ENCODE measurements at places on chromosomes 12 and 14. TPM values are rescaled to one million over a fixed set of nuclear protein-coding genes. Genes with fewer than 3 reads are reported as not detected.

GRCh38 chr14:104470588-104470987 lies 109.0 kb upstream of the C14orf180 start:
- no peak for DNase-seq

DNA sequence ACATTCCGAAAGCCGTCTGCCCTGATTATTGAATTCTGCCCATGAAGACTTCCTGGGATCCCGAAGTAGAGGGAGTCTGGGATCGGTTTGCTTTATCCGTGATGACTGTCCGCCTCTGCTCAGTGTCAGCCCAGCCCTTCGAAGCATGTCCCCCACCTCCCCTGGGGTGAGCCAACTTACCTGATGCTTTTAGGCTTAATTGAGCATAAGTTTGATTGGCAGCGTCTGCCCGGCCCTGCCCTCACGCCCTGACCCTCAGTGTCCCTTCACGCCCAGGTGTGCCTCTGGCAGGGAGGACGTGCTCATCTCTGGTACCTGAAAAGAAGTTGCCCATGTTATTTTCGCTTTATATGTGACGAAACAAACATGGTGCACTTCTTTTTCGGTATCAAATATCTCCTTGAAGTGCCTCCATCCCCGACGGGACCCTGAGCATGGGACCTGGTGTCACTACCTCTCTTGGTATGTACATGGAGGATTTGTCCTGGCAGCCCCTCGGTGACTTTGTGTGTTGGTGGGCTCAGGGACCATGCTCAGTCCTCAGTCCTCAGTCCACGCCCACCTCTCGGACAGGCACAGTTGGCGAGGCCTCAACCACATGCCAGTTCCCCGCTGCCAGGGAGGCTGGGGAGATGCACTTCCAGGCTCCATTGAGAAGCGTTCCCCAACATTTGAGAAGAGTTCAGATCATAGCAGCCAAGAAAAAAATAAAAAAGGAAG lies 130.1 kb upstream of the RTL1 start:
- peak; percentile 45 for DNase-seq

GRCh38 chr14:21229821-21230220 lies 39.4 kb downstream of the HNRNPC start:
- no peak for DNase-seq

The CAPZA3 gene
- total RNA-seq: not detected

The TTC7B gene
- 13.6 TPM for total RNA-seq

GRCh38 chr12:6546016-6546415 lies 9.8 kb downstream of the IFFO1 start:
- no peak for DNase-seq

DNA sequence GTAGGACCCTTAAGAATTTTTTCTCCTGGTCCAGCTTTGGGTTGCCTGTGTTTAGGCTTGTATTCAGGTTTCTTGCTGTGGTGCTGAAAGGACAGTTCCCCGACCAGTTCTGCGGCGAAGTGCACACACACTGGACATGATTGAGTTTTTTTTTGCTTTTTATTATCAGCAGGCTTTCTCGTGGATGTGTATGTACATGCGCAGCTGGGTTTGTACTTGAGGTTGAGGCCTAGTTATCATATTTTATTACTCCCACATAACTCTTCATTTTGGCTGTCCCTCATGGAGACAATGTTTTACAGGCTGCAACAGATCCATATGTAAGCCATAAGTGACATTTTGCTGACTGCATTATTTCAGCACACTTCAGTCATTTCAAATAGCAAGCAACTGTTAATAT lies 2.5 kb downstream of the SCN8A start:
- peak; percentile 29 for DNase-seq

GRCh38 chr14:99981806-99982205 lies 83.4 kb upstream of the EVL start:
- DNase-seq: no peak

The C12orf60 gene
- total RNA-seq: 5.0 TPM

The SERPINA3 gene
- 38.1 TPM for total RNA-seq

The PLEK2 gene
- 34.6 TPM for total RNA-seq

Measured in adrenal gland (tissue), 19 donors.